Activated T-cell treated with anti-CD3 and anti-CD28 coated beads, Interleukin-2, amount 50 U/mL, for 72 hours (primary cell): ENCODE measurements at places on chromosomes 7 and 10. TPM values are rescaled to one million over a fixed set of nuclear protein-coding genes. Genes with fewer than 3 reads are reported as not detected.
A peak's percentile ranks its signal among the peaks of the same experiment; 100 is the strongest.

- DNase-seq: no peak
Observed at GRCh38 chr10:113362645-113363091, 190.2 kb upstream of the HABP2 start.

- DNase-seq: no peak
Observed at GRCh38 chr7:136687693-136688322, 180.6 kb upstream of the CHRM2 start.

DNA sequence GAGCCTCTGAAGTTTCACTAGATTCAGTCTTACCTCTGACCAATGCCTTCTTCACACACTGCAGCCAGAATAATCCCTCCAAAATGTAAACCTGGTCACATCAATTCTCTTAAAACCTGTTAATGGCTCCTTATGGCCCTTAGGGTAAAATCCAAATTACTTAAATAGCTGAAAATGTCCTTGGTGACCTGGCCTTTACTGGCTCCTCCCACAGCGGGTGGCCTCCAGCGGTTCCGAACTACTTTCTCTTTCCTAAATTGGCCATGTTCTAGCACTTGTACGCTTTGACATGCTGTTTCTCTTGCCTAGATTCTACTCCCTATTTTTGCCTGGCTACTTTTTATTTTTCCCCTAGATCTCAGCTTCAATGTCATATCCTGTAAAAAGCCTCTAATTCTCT lies 36.1 kb downstream of the AGK start:
- DNase-seq: no peak

The RHEB gene
- total RNA-seq: 39.3 TPM

- DNase-seq: no peak
Observed at GRCh38 chr10:28793482-28793881, 116.2 kb downstream of the BAMBI start.

DNA sequence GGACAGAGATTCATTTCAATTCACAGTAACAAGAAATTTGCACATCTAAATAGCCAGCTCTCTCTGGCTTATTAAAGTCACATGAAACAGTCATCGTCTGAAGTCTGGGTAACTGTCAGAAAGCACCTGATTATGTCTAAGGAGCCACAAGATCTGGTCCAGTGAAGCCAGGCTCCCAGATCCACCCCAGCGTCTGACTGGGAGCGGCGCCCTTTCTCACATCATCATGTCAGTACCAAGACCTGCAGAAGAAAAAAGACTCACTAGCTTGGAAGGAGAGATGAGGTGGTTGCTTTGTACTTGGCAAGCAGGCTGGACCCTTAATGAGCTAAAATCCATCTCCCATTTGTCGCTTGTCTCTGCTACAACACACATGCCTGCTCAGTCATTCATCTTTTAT lies 58.4 kb downstream of the VOPP1 start:
- no peak for DNase-seq

DNA sequence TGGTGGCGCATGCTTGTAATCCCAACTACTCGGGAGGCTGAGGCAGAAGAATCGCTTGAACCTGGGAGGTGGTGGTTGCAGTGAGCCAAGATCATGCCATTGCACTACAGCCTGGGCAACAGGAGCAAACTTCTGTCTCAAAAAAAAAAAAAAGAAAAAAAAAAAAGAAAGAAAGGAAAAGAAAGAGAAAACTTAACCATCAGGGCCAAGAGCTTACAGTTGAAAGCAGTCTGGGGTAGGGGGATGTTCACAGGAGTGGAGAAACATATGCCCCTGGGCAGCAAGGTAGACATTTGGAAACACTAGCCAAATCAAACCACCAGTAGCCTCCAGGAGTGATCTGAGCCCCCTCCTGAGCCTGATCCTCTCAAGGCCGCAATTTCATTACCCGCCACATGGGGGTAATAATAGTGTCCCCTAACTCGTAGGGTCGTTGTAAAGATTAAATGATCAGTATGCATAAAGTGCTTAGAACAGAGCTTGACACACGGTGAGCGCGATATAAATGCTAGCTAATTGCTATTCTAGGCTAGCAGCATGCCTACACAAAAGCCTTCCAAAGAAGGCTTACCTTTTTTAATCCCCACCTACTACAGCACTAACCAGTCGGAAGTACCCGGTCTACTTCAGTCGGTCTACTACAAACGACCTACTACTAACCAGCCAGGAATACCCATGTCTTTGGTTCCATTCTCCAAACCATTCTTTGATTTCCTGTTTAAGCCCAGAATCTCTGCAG lies 274.3 kb upstream of the NEBL start:
- DNase-seq: no peak

DNA sequence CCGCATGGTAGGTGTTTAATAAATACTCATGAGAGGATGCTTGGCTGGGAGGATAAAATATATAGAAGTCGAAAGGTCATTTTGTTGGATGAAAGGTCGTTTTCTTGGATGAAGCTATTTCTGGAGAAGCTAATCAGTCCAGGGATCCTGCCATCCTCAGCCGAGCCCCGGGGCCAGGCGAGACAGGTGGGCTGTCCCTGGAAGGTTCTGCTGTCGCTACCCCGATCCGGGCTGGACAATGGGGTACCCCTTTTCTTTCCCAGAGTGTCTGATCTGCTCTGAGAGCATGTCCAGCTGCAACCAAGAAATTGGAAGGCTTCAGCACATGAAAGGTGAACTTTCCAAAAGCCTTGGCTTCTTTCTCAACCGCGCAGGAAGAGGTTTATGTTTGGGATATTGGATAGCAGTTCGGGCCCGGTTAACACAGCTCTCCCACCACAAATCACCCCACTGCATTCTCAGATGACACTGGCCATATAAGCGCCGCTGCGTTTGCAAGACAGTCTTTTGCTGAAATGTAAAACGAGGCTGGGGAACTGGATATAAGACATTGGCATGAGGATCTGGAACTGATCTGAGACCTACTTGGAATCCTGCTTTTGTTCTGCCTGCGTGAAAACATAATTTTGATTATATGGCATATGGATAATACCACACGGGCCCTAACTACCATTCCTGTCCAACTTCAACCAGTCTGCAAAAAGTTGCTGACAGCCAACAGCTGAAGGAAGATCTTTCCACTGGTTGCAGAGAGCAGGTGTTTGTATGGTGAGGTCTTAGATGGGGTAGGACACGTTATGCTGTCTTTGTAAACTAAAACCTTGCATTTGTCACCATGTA lies 31.2 kb upstream of the MSRB2 start:
- no peak for DNase-seq

DNA sequence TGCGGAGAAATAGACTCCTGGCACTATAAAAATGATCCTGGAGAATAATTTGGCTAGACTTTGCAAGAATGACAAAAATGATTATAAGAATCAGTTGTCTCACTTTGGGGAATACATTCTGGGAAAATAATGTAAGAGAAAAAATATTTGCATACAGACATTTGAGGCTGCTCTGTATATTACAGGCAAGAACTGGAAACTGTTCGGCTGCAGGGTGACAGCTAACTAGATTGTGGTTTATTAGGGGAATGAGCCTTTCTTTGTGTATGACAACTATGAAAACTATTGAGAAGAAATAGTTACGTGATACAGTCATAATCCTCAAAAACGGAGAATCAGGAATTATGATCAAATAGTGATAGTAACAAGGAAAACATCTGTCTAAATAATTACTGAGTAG lies 8.6 kb downstream of the TRIM56 start:
- DNase-seq: no peak

DNA sequence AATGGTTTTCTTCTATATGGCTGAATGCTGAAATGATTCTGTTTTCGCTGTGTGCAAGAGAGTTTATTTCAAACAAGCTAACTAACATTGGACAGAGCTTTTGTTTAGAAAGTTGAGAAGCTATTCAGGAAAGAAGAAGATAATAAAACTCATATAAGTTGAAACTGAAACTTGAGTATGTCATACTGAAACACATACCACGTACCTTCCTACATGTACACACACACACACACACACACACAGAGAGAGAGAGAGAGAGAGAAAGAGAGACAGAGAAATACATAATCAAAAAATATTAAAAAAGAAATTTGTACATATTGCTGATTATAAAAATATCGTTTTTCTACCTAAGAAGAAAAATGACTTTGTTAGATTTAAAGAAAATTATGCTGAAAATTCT lies 561.9 kb upstream of the KCND2 start:
- no peak for DNase-seq

The ZNF503 gene
- total RNA-seq: 0.50 TPM

The VWA2 gene
- total RNA-seq: not detected

DNA sequence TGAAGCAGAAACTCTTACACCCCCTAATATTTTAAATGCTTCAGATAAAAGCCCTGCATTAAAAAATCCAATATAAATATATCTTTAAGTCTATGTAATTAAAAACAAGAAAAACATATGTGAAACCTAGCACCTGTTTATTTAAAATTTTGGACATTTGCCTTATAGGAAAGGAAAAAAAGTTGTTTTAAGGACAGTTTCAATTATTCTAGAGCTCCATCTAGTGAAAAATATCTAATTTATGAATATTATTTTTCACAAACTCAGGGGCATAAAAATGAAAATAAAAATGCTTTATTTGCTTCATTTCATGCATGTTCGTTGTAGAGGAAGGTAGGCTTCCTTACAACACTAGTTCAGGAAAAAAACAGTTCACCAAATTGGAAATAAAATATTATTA lies 26.1 kb downstream of the ENKUR start:
- DNase-seq: no peak

- no peak for DNase-seq
Observed at GRCh38 chr7:2523461-2523936, 3.9 kb downstream of the LFNG start.

DNA sequence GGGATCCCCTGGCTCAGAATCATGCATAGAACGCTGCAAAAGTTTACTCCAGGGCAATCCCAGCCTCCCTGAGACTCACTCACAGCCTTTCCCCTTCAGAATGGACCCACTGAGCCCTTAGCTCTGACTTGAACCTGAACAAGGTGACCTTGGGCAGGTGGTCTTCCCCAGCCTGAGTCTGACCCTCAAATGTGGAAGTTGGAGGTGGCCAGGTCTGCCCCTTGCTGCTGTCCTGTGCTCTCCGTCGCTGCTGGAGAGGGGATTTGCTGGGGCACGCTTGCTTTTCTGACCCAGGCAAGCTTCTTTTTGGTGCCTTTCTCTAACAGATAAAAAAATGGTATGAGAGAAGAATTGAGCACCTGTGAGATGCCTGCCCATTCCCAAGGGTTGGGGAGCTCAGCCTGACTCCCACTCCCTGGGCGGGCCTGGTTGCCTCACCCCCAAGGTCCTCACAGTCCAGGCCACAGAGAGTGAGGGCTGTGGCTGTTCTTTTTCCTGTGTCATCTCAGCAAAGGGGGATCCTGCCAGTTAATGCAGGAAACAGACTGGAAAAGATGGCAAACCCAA lies 46.6 kb upstream of the IGFBP3 start:
- no peak for DNase-seq

The HOXA5 gene
- 0.14 TPM for total RNA-seq

The WEE2 gene
- total RNA-seq: not detected

The GJD4 gene
- not detected for total RNA-seq

The ATE1 gene
- 26.6 TPM for total RNA-seq

- DNase-seq: no peak
Observed at GRCh38 chr10:1324903-1325302, 268.7 kb downstream of the WDR37 start.

- no peak for DNase-seq
Observed at GRCh38 chr7:54782829-54783228, 23.8 kb upstream of the SEC61G start.

DNA sequence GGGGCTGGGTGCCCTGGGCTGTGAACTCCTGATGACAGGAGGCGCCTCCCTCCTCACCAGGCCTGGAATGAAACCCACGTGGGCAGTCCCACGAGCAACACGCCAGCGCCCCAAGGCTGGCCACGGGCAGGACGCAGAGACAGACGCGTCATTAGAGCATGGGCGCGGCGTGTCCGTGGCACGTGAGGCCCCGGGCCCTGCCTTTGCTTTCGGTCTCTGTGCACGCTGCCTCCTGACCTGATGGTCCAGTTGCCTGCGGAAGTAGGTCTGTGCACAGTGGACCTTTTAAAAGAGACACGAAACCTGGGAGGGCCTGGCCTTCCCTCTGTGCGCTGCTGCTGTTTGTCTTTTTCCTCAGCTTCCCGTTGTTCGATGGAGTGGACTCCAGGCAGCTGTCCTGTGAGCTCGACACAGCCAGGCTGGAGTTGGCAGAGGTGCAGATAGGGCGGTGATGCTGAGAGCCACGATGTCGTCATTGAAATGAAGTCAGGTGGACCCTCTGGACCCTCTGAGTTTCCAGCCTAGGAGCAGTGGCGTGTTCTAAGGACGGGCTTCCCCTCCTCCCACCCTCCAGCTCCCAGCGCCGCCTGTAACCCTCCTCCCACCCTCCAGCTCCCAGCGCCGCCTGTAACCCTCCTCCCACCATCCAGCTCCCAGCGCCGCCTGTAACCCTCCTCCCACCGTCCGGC lies 40.1 kb upstream of the CFAP46 start:
- DNase-seq: no peak

DNA sequence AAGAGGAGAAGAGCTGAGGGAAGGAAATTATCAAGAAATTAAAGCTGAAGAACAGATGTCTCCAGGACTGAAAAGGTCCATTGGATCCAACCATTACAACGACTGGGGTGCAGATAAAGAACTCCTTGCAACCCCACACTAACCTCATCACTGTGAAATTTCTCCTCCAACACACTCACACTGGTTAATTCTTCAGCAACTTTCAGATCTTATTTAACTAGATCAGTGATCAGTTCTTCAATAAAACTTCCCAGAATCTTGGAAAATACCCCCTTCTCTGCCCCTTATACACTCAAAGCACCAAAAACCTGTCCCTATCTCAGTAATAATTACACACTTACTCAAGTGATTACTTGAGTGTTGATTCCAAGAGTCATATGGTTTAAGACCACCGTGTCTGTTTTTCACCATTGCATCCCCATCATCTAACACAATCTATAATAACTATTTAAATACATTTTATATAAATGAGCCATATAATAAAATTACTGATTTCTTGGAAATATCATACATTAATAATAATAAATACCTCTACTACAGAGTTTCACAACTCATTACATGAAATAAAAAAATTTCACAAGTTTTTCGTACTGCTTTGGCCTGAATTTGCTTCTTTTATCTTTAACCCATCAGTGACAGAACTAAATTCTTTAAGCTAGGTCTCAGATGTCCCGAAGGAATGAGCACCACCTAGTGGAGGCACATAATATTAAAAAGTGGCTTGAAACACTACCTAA lies 123.7 kb downstream of the MPP7 start:
- DNase-seq: peak; percentile 50

DNA sequence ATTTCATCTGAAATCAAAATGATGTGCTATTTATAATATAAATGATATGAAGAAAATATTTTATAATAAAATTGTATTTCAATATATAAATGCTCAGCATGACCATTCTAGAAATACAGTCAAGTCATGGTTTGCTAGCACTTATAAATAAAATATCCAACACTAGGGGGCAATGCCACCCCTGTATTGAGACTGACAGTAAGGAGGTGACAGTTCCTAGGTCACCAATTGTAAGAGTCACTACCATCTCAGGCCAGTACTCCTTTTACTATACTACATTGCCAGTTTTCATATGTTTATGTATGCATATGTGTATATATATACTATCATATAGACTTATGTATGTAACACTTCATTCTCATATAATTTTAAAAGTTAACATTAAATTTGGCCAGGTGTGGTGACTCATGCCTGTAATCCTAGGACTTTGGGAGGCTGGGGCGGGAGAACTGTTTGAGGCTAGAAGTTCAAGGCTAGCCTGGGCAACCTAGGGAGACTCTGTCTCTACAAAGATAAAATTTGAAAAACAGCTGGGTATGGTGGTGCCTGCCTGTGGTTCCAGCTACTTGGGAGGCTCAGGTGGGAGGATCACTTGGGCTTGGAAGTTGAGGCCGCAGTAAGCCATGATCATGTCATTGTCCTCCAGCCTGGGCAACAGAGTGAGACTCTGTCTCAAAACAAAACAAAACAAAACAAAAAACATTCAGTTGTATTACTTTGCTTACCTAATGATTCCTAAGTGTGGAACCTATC lies 2.4 kb upstream of the CNOT4 start:
- DNase-seq: peak; percentile 30

- no peak for DNase-seq
Observed at GRCh38 chr10:125003901-125004467, 62.1 kb downstream of the ZRANB1 start.
